ENCODE measurements at places on chromosomes 1 and 21. TPM values are rescaled to one million over a fixed set of nuclear protein-coding genes. Genes with fewer than 3 reads are reported as not detected.

DNA sequence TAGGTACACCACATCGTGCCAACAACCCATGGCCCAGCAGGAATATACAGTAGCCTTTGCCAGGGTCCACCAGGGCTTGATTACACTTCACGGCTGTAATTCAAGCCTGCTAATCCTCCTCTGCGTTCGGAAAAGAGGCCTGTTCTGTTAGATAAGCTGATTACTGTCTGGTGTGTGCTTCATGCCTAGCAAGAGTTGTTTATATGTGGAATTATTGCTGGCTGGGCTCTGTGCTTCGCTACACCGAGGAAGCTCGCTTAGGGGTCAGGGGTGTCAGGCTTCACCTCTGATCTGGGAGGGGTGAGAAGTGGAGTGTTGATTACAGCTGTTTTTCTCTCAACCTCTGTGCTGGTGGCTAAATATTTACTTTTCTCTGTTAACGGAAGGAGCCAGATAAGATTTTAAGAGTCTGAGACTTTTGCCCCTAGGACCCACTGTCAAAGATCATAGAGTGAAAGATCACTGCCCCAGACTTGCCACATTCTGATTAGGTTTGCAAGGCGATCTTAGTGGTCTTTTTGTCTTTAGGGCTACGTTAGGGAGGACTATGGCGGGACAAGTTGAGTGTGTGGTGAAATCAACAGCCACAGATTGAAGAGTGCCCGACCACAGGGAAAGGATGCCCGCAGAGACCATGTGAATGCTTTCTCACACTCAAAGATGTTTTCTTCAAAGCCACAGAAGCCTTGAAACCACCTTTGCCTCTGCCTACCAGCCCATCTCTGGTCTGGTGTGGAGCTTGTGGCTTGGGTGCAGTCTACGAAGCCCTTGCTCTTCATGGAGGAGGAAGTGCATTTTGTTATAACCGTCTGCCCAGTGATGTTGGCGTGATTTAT lies 216.1 kb downstream of the PBX1 start:
- peaks cover 94% of the 10 kb centered on the region for H3K4me1 ChIP-seq
- H3K27me3 ChIP-seq, result no peaks in the 10 kb centered on the region
- no peak overlapping the region for H3K4me3 ChIP-seq
- DNase-seq, result no peak

- H3K27me3 ChIP-seq, result no peaks in the 10 kb centered on the region
- no peak for DNase-seq
These were observed 43.9 kb downstream of the SUSD4 start for GRCh38 chr1:223319905-223320580.

RPRD2 gene
- total RNA-seq, result 19.6 TPM

GRIK3 gene
- total RNA-seq, result 6.2 TPM

DNA sequence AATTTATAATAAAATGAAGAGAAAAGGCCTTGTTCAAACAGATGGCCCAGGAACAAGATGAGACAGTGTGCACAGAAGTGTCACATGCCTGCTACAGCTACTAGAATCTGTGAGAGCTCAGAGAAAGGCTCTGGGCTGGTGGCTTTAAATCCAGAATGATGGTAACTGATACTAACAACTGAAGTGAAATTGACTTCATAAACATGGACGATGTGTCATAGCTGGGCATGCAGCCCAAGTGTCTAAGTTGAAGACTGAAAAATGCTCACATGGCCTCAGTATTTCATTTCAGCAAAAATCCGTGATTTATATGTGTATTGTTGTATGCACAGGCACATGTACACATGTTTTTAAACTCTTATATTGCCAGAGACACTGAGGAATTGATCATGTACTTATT lies 208.3 kb upstream of the RUNX1 start:
- H3K27me3 ChIP-seq, result no peaks in the 10 kb centered on the region
- H3K4me3 ChIP-seq, result no peak overlapping the region
- H3K27ac ChIP-seq, result peak overlapping the region; percentile 72
- H3K4me1 ChIP-seq, result peaks cover 18% of the 10 kb centered on the region

DNA sequence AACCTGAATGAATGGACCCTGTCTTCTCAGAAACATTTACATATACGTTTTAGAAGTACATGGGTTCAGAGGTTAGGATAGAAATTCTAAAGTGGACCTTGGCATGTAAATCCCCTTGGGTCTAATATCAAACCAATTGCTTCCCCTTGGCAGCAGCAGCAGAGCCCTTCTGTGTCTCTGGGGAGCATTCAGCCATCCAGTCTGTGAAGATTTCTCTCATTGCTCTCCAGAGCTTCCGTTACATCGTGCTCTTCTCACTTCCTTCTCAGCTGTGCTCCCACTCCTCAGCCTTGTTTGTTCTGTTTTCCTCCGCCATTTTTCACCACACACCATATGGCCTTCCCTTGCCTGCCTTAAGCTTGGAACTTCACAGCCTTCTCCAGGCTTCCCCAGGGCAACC lies 61.5 kb upstream of the ATP1B1 start:
- no peaks in the 10 kb centered on the region for H3K36me3 ChIP-seq
- no peak overlapping the region for H3K27ac ChIP-seq
- no peak overlapping the region for H3K4me3 ChIP-seq
- no peaks in the 10 kb centered on the region for H3K4me1 ChIP-seq
- H3K27me3 ChIP-seq, result no peaks in the 10 kb centered on the region

DNA sequence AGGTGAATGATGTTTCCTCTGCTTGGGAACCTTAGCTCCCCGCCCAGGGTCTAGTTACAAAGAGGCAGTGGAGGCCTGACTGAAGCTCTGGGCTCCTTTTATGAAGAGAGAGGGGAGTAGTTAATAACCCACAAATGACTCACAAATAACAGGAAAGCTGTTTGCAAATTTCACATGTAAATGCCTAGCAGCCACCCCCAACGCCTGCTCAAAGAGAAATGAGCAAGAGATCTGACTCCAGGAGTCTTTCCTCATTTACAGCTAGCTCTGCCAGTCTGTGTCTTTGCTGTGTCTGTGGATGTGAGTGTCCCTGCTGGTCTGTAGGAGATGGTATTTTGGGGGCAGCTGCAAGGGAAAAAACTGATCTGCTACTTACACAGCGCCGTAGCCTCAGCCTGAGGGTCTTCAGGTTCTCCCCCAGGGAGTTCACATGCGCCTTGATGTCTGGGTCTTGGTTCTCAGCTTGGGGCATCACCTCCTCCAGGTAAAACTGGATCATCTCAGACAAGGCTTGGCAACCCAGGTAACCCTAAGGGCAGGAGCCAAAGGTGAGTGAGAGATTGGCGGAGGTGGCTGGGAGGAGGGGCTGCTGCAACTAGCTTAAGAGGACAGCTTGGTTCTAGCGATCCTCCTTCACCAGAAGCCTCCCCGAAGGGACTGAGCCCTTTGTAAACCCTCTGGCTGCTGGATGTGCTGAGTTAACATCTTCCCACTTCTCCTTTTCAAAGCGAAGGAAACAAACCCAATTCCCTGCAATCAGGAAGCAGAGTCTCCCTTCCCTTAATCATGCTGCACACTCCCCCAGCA lies at the start of gene IL19:
IL19 (plus strand) TSS at position 243 of the 807 bp plus-strand sequence. CDS start 65,890 bp downstream, outside the sequence.
- no peaks in the 10 kb centered on the region for H3K36me3 ChIP-seq
- DNase-seq, result peak; percentile 64
- no peaks in the 10 kb centered on the region for H3K4me1 ChIP-seq
- H3K27ac ChIP-seq, result peak within 1 kb of the TSS; percentile 49
- peak within 1 kb of the TSS; percentile 20 for H3K4me3 ChIP-seq

- no peaks in the 10 kb centered on the region for H3K36me3 ChIP-seq
- H3K27me3 ChIP-seq, result no peaks in the 10 kb centered on the region
- no peaks in the 10 kb centered on the region for H3K4me1 ChIP-seq
- DNase-seq, result no peak
These were observed 44.6 kb downstream of the GLUL start for GRCh38 chr1:182347019-182347418.

TMEM63A gene
- 25.3 TPM for total RNA-seq

IL22RA1 gene
- not detected for total RNA-seq

DNA sequence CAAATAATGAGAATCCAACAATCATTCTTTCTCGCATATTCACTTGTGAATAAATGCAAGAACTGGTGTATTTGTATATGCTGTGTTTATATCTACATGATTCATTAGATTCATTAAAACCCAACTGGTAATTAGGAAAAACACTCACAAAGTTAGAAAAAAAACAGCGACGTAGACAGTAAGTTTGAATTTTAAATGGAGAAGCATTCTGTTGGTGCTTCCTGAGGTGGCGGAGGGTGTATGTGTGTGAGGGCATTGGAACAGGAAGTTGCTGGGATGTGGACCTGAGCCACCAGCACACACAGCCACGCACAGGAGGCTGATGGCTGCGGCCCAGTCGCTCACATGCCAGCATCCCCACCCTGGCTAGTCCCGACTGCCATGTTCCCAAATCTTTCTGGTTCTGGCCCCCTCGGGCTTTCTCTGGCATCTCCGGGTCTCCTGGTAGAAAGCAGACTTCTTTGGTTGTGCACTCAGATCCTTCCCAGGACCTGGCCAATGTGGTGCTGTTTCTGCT lies 121.6 kb upstream of the IRF2BP2 start:
- H3K4me1 ChIP-seq, result peaks cover 18% of the 10 kb centered on the region
- H3K4me3 ChIP-seq, result no peak overlapping the region
- H3K27ac ChIP-seq, result no peak overlapping the region
- no peaks in the 10 kb centered on the region for H3K27me3 ChIP-seq

RNU1-3 gene
- under 0.01 TPM for total RNA-seq

TFF3 gene
- 30.3 TPM for total RNA-seq

NEXN gene
- 107 TPM for total RNA-seq

- H3K4me1 ChIP-seq, result no peaks in the 10 kb centered on the region
- no peaks in the 10 kb centered on the region for H3K36me3 ChIP-seq
- no peak overlapping the region for H3K4me3 ChIP-seq
These were observed 445.7 kb downstream of the AMY1C start for GRCh38 chr1:104195395-104195794.

RAB42 gene
- total RNA-seq, result 2.2 TPM

DNA sequence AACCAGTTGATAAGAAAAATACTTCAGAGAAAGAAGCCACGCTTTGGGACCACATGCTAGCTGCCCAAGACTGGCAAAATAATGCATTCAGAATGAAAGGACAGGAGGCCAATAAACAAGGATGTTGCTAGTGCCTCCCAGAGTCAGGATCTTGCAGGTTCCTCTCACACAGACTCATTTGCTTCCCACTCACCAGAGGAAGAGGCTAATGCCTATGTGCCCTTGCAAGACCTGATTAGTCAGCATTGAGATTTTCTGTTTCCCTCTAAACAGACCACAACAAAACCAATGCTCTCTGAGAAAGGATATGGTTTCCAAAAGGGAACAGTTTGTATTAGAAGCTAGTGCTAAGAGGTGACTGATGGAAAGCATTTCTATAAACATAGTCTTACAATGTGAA lies 85.7 kb downstream of the NRDC start:
- no peak for DNase-seq
- no peak overlapping the region for H3K4me3 ChIP-seq
- H3K36me3 ChIP-seq, result peaks cover 47% of the 10 kb centered on the region
- H3K27me3 ChIP-seq, result no peaks in the 10 kb centered on the region

- H3K27ac ChIP-seq, result peak overlapping the region; percentile 42
- H3K4me3 ChIP-seq, result no peak overlapping the region
- peak; percentile 84 for DNase-seq
- no peaks in the 10 kb centered on the region for H3K27me3 ChIP-seq
- H3K4me1 ChIP-seq, result no peaks in the 10 kb centered on the region
These were observed 45.6 kb upstream of the CSF1 start for GRCh38 chr1:109864930-109865612.

All from sigmoid colon (tissue), 7 donors.